T-helper 17 cell (primary cell): ENCODE measurements at places on chromosomes 1 and 21.

DNA sequence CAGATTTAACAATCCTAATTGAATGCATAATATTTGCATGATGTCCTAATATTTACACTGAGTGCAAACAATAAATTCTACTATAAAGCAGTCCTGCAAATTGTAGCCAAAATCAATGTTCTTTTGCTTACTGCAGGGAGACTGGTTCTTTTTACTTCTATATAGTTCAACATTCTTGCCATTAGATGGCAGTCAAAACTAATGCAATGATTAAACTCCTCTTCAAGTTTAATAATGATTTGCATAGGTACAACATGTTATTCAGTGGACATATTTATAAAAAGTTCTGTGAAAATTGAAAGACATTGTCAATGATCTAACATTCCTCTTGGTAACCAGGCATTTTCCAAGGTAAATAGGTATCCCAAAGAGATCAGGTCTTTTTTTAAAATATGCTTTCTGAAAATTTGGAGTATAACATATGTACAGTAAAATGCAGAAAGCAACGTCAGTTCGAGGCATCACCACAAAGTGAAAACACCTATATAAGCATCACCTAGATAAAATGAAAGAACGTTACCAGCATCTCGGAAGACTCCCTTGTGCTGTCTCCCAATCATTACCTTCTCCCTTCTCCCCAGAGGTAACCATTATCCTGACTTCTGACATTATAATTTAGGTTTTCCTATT is 9.8 kb upstream of the FNBP1L start:
- no peak for DNase-seq

DNA sequence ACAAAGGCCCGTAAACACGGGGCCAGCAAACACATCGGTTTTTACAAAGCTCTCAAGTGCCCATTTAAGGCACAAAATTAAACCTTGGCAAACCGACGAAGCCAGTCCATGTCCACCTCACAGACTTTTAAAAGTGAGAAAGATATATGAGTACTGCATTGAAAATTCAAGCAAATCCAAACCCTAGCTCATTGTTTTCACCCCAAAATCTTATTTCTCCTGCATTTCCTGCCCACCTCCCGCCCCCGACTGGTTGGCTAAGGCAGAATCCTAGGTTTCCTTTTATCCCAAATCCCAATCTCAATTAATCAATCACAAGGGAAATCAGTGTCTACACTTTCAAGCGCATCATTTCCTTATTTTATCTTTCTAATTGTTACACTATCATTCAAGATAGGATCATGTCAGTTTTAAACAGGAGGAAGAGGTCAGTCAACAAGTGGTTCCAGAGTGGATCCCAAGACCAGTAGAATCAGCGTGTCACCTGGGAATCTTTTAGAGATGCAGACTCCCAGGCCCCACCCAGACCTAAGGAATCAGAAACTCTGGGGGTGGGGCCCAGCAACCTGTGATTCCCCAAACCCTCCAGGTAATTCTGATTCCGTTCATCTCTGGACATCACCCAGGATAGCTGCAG is 1.7 kb upstream of the GNG4 start:
- no peak for DNase-seq

DNA sequence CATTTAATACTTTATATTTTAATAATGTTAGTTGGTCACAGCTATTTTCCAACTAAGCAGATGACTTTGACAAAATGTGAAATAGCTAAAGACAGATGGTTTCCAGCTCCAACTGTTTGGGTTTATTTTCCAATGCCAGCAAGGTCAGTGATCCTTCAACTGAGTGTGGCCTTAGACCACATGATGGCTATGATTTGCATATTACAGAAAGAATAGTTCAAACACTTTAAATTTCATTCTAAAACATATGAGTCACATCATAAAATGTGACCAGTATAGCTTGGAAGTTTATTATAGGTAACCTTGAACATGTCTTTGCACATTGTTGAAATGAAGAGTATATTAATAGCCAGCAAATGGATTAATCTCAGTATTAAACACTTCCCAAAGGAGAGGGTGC is 454.0 kb upstream of the C1orf87 start:
- DNase-seq = no peak

DNA sequence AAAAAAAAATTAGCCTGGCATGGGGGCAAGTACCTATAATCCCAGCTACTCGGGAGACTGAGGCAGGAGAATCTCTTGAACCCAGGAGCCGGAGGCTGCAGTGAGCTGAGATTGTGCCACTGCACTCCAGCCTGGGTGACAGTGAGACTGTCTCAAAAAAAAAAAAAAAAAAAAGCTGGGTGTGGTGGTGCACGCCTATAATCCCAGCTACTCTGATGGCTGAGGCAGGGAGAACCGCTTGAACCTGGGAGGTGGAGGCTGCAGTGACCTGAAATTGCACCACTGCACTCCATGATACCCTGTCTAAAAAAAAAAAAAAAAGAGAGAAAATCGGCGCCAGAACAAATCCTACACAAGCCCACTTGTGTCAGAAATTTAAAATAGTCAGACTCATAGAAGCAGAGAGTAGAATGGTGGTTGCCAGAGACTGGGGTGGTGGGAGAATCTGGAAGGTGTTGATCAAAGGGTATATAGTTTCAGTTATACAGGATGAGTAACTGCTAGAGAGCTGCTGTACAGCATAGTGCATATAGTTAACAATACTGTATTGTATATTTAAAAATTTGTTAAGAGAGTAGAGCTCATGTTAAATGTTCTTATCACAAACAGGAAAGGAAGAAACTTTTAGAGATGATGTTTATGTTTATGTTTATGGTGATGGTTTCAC is 9.6 kb downstream of the DIP2A start:
- no peak for DNase-seq
